ENCODE measurements at places on chromosomes 7 and 10.

DNA sequence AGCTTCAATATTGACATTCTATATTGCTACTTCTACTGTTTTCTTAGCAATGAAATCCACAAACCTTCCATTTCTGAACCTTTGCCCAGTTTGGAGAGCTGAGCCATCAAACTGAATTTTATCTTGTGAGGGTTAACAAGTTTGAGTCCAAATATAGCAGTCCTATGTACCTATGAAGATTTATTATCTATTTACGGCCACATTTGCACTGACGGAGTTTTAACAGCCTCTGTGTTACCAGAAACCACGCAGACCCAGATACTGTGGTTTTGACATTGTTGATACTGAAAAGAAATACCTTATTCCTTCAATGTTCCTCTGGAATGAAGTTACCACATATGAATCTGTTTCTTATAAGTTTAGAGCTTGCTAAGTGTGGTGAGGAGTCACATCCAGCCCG, 172.6 kb downstream of the FGFR2 start:
- DNase-seq = no peak

GRCh38 chr7:120160166-120160565, 112.8 kb upstream of the KCND2 start:
- no peak for DNase-seq

DNA sequence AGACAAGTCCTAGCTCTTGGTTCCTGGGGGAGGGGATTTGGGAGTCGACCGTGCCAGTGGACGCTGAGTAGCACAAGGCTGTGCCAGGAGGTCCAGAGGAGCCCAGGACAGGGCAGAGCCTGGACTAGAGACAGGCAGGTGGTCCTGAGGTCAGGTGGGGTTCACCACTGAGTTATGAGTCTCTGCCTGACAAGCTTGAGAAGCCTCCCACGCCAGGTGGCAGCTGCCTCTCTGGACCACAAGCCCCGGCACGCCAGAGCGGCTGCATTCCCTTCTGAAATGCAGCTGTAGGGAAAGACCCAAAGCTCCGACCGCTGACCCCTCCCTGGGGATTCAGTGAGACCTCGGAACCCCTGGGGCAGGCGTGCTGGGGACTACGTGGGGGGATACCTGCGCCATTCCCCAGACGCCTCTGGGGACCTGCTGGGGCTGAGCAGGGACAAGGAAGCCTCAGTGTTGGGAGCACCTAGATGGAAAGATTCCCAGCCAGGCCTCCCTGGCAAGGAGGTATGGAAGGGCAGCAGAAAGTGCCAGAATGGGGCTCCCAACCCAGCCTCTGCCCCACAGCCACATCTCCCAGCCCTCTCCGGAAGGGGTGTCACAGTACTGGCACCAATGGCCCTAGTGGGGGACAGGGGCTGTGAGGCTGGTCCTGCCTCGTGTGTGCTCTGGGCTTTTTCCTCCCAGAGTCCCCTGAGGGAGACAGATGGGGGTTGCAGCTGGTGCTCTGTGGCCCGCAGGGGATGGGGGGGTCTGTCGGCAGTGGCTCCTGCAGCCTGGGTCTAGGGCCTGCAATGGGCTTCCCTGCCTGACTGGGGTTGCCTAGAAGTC, 29.0 kb downstream of the PDGFA start:
- DNase-seq = no peak

DNA sequence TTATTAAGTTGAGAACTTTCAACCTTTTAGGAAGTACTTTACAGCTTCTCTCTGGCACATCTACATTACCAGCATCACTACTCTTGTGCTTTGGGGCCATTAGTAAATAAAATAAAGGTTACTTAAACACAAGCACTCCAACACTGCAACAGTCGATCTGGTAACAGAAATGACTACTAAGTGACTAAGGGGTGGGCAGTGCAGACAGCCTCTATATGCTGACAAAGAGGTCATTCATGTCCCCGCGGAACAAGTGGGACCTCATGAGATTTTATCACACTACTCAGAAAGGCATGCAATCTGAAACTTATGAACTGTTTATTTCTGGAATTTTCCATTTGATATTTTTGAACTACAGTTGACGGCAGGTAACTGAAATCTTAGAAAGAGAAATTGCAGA, 111.3 kb upstream of the DNAJB12 start:
- DNase-seq = no peak

DNA sequence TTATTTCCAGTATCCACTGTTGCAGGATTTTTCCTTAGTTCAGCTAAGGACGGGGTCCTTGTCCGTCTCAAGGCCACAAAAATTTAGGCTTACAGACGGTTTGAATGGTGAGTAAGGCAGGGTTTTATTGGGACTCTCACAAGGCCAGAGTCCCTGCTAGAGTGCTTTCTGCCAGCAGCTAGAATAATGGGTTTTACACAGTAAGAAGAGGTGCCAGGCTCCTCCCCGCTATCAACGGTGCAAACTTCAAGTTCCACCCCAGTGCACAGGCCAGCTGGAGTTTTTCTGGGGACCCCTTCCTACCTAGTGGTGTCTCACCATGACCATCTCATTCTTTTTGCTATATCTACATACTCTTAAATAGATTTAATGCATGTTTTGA, 198.5 kb upstream of the KCTD7 start:
- no peak for DNase-seq

All from GOT3 (cell line).